ENCODE measurements at places on chromosomes 3 and 15.

GRCh38 chr15:63941698-63942465 is 104.4 kb downstream of the DAPK2 start:
- DNase-seq: no peak

- DNase-seq: no peak
Measured at GRCh38 chr15:56598991-56599390, 134.1 kb upstream of the MNS1 start.

GRCh38 chr3:28067014-28067413 is 174.4 kb upstream of the CMC1 start:
- no peak for DNase-seq

DNA sequence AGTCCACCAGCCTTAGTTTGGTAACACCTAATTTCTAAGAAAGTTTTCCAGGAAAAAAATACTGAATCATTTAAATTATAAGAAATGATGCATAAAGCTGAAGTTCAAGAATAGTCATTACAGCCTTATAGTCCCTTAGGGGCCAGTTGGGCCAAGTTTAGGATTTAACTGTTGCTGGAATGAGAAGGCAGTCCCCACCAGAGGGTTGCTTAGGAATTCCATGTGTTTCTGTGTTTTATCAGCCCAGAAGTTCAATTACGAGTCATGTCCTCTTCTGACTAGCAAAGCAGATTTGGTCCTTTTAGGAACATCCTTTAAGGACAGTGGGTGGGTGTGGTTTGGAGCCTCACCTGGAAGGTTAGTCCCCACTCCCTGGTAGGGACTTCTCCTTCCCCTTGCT is 57.0 kb upstream of the NR2E3 start:
- DNase-seq: no peak

- no peak for DNase-seq
Measured at GRCh38 chr3:74139648-74140047, 474.8 kb downstream of the CNTN3 start.

- no peak for DNase-seq
Measured at GRCh38 chr3:114557791-114558190, 264.0 kb downstream of the TIGIT start.

- DNase-seq: no peak
Measured at GRCh38 chr15:25246641-25247406, 192.0 kb downstream of the UBE3A start.

DNA sequence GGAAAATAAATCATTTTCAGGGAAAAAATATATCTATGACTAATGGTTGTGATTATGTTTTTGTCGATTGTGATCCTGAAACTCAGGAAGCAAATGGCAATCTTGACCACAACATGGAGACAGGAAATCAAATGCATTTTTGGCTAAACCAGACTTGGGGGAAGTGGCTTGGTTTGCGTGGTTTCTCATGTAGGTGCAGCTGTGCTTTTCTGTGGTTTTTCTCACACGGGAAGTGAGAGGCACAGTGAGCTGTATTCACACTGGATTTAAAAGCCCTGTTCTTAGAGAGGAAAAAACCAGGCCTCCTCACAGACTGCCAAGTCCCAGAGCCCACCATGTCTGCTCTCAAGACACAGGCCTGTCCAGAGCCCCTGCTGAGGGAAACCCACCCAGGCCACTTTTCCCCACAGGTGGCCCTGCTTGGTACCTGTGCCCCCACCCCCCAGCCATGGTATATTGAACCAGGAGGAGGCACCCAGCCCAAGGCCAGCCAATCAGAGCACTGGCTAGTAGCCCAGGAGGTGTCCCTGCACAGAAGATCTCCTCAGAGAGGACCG is 46.1 kb downstream of the BTD start:
- DNase-seq: no peak

GRCh38 chr3:197139586-197139985 is 110.0 kb upstream of the MELTF start:
- no peak for DNase-seq

GRCh38 chr3:194532591-194532990 is 45.8 kb upstream of the ATP13A3 start:
- no peak for DNase-seq

DNA sequence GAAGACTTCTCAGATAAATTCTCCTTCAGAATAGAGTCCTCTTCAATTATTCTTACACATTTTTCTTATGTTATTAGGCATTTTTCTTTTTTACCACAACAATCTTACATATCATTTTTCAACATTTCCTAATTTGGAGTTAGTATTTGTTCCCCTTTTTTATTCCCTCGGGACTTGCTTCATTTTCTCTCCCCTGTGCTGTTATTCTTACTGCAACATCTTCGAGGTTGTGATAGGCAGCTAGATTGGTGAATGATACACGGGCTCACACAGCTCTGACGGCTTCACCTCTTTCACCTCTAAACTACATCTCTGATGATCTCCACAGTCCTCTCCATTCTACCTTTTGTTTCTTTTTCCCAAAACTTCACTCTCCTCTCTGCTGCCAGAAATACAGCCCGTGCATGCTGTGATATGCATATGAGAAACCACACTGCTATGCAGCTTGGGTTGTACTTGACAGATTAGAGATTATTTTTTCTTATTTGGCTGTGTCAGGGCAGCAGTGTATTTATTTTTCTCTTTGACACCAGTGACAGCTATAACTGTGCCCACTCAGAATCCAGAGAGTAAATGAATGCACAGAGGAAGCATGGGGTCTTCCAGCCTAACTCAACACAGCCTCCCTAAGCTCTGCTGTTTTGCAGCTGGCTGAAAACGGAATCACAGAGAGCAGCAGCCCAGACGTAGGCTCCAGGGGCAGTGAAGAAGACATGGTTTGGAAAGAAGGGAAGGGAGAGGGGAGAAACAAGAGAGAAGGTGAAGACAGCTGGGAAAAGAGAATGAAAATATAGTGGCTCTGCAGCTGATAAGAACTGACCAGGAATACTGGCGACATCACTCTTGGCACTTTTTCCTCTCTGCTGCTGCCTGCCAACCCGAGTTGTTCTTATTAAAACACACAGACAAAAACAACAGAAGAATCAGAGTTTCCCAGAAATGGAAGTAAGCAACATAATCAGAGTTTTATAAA is 61.8 kb downstream of the SLC9A9 start:
- peak; percentile 13 for DNase-seq

DNA sequence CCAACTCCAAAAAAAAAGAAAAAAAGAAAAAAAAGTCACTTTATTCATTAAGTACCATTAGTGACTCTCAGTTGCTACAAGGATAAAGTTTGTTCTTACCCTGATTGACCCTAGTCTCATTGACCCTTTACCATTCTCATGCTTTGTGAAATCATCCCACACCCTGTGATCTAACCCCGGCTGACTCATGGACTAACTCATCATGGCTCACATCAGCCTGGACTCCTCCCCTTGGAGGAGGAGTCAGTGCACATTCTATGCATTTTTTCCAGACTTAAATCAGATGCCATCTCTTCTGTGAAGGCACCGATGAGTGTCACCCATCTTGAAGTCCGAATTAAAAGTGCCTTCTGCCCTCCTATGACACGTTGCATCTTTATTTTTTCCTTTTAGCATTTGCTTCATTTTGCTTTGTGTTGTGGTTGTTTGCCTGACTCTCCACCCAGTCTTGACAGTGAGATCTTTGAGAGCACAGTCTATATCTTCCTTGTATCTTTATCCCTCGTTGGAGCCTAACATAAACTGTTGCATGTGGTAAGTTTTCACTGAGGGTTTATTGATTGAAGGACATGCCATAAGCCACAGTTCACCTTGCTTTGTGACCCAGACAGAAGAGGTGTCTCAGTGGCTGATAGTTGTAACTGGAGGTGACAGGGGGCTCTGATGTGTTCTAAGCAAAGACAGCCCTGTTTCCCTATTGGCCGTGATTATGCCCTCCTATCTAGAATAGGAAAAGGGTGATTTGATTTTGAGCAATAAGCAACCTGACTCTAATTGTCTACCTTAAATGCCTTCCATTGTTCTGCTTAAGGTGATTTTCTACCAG is 72.1 kb downstream of the IL1RAP start:
- DNase-seq: no peak

- DNase-seq: no peak
Measured at GRCh38 chr3:192128922-192129321, 598.4 kb downstream of the FGF12 start.
